C1 segment of cervical spinal cord (tissue), 14 donors: ENCODE measurements at places on chromosomes 16 and 17.

DNA sequence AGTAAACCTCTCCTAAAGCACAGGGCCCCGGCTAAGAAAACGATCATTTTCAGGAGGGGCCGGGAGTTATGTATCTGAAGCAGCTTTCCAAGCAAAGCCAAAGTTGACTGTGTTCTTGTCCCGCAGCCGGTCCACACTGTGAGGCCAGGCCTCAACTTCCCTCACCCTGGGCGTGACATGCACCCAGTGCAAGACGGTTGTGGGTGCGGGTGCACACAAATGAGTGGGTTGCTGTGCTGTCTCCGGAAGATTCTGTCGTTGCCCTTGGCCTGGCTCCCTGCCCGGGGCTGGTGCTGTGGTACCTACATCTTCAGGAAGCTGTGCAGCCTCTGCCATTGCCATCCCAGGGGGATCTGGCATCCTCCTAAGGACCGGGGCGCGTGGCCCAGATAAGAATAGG, 16.6 kb downstream of the MLYCD start:
- DNase-seq: no peak

GRCh38 chr17:15951368-15952047, 6.6 kb downstream of the ADORA2B start:
- no peak for DNase-seq

GRCh38 chr16:23469814-23470213, 16.8 kb upstream of the COG7 start:
- DNase-seq: no peak

- DNase-seq: no peak
Observed at GRCh38 chr16:85436207-85436606, 176.9 kb upstream of the GSE1 start.

DNA sequence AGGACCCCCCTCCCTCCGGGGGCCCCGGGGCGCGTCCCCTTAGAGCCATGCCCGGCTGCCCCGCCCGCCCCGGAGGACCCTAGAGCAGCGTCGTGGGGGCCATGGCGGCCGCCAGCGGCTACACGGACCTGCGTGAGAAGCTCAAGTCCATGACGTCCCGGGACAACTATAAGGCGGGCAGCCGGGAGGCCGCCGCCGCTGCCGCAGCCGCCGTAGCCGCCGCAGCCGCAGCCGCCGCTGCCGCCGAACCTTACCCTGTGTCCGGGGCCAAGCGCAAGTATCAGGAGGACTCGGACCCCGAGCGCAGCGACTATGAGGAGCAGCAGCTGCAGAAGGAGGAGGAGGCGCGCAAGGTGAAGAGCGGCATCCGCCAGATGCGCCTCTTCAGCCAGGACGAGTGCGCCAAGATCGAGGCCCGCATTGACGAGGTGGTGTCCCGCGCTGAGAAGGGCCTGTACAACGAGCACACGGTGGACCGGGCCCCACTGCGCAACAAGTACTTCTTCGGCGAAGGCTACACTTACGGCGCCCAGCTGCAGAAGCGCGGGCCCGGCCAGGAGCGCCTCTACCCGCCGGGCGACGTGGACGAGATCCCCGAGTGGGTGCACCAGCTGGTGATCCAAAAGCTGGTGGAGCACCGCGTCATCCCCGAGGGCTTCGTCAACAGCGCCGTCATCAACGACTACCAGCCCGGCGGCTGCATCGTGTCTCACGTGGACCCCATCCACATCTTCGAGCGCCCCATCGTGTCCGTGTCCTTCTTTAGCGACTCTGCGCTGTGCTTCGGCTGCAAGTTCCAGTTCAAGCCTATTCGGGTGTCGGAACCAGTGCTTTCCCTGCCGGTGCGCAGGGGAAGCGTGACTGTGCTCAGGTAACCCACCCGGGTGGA, 759 bp downstream of the ALKBH5 start:
- DNase-seq: peak; percentile 55

GRCh38 chr16:55154956-55155355, 169.0 kb upstream of the IRX6 start:
- DNase-seq: no peak

DNA sequence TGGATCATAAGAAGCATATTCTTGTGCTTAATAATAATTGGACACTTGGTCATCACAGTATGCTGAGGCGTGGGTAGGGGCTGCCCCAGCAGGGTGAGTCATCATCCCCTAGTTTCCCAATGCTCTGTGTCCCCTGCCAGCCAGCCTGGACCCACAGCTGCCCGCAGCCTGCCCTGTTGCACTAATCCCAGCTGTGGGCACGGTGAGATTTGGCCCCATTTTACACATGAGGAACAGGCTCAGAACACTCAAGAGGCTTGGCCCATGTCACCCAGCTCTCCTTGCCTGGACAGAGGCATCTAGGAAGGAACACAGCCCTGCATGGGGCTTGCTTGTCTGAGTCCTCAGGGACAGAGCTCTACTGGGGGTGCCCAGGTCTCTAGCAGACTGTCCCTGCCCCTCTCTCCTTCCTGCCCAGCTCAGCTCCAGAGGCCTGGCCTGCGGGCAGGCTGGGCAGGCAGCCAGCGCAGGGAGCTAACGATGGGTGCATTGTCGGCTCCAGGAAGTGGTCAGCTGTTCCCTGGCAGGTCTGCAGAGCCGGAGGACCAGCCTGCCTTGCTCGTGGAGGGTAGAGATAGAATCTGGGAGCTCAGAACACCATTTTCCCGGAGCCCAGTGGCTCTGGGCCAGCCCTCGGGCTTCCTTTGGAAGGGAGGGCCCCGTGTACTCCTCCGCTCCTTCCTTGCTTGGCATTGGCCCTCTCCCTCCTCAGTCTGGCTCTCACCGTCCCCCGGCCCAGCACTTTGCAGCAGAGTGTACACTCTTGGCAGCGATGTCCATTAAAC, 189.4 kb downstream of the RAB11FIP4 start:
- peak; percentile 87 for DNase-seq
